Suppressor macrophage treated with lipopolysaccharide for 1 hour (primary cell): ENCODE measurements at places on chromosomes 7 and 10.
A peak's percentile ranks its signal among the peaks of the same experiment; 100 is the strongest.

- DNase-seq, result peak; percentile 24
Observed at GRCh38 chr7:157846271-157846670, 509.5 kb downstream of the DNAJB6 start.

DNA sequence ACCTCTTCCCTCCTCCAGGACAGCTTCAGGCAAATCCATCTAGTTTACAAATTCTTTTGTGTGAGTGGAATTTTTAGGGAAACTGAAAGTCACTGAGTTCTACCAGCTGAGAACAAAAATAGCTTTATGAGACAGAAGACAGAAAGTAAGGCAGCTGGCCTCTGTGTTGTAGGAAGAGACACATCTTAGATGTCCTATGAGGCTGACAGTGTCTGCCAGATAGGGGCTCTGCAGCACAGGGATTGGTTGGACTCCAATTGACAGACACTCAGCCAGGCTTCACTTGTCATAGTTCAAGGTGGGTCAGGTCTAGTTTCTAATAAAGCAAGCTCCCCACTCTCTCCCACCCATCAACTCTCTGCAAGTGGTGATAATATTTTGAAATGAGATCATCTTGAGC, 574.9 kb downstream of the CCSER2 start:
- DNase-seq, result no peak

GRCh38 chr10:110036640-110037039, 28.9 kb downstream of the ADD3 start:
- no peak for DNase-seq

DNA sequence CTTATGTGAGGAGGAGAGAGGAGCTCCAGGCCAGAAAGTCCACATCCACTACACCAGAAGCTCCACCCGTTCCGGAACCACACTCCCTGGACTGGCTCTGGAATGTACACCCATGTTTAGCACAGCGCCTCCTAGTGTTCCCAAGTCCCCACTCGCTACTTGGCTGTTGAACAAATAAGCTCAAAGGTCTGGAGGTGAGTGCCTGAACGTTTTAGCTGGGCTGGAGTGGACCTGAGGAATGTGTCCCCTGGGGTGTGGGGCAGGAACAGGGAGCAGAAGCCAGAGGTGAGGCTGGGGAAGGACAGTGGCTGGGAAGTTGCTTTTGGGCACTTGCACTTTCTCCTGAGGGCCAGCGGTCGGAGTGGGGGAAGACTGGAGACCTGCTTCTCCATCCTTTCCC, 164.1 kb upstream of the CDCA7L start:
- DNase-seq, result peak; percentile 66

- DNase-seq, result no peak
Observed at GRCh38 chr7:35246819-35247218, 7.1 kb downstream of the TBX20 start.

- DNase-seq, result no peak
Observed at GRCh38 chr7:108464743-108465142, 8.5 kb upstream of the NRCAM start.

- DNase-seq, result no peak
Observed at GRCh38 chr10:97116462-97117162, 69.1 kb downstream of the SLIT1 start.

- DNase-seq, result no peak
Observed at GRCh38 chr10:66349726-66350125, 576.1 kb upstream of the LRRTM3 start.

DNA sequence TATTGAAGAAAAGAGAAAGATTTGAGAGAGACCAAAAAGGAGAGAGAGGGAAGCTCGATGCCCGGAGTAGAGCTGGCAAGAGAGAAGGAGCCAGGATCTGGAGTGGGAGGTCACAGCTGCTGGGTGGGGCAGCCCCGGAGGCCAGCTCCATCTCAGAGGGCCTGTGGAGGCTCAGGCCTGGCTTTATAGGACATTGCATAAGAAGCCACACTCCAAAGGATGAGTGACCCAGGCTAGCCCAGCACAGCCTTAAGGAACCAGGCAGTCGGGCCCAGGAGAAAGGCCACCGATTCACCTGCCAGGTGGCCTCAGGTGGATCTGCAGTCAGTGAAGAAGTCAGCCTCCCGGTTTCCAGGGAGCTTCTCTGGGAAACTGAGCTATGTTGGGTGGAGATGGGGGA, 676 bp downstream of the PLAC9 start:
- DNase-seq, result no peak

GRCh38 chr7:112092709-112093395, 113.3 kb downstream of the DOCK4 start:
- no peak for DNase-seq

DNA sequence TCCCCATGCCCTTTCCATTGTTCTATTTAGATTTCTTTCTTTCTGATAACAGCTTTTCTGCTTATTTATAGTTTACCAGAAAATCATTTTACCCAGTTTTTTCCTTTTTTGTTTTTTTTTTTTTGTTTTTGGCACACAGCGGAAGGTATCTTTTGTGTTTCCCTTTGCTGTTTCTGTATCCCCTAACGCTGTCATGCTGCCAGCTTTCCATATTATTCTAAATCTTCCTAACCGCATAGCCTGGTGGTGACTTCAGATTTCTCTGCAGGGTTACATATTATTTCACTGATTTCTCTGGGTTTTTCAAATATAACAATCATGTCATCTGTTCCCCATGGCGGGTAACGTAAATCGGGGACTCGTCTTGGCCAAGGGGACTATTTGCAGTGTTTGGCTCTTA, 4.0 kb upstream of the SLC29A4 start:
- no peak for DNase-seq

- DNase-seq, result no peak
Observed at GRCh38 chr10:1316809-1317143, 260.6 kb downstream of the WDR37 start.

DNA sequence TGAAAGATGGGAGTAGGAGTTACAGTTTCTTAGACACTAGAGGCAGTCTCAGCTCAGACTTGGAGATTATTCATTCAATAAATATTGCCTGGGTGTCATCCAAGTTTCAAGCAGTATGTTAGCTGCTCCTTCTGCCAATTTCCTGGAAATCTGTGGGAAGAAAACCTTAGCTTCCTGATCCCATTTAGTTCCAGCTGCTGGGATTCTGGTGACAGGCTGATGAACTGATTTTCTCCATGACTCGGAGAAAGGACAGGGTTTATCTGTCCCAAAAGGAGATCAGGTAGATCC, 95.8 kb downstream of the CLEC2L start:
- no peak for DNase-seq

DNA sequence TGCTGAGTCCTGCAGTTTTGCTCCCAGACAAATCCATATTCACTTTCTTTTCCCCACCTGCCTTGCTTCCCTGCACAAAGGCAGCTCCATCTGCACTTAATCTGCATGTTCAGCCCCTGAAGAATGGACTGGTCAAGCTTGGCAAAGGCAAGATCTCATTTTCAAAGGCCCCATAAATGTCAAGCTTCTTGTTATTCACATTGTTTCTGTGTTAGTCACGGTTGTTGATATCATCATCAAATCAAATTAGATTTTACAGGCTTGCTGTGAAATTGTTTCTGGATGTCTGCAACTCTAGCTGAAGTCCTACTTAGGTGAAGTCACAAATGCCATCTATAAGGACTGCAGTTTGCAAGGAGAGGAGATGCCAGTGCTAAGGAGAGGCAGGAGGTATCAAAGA, 91.0 kb downstream of the GPAM start:
- DNase-seq, result no peak

- DNase-seq, result no peak
Observed at GRCh38 chr7:2002561-2003450, 229.9 kb downstream of the MAD1L1 start.

DNA sequence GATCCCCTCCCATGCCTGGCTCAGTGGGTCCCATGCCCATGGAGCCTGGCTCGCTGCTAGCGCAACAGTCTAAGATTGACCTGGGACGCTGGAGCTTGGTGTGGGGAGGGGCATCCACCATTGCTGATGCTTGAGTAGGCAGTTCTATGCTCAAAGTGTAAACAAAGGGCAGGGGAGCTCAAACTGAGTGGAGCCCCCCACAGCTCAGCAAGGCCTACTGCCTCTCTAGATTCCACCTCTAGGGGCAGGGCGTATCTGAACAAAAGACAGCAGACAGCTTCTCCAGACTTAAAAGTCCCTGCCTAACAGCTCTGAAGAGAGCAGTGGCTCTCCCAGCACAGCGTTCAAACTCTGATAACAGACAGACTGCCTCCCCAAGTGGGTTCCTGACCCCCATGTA, 31.2 kb upstream of the FFAR4 start:
- no peak for DNase-seq

DNA sequence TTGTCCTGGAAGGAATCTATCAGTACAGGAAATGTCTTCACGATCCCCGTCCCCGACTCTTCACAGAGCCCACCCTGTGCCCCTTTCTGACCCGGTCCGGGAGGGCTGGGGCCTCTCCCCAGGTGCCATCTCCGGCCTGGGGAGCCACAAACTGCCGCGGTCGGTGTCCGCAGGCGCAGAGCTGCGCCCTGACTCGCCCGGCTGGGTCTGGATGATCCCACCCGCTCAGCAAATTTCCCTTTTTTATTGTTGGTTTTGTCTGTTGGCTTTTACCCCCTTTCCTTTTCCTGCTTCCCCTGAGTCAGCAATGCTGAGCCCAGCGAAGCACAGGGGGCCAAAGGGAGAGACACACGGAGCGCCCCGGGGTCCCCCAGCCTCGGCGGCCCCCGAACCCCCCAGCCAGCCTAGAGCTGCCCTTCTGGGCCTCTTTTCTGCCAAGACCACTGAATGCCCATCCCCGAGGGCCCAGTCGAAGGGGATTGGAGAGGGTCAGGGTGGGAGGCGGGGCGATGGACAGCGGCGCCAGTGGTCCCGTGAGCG, 30.9 kb downstream of the LEP start:
- DNase-seq, result no peak

GRCh38 chr7:23183279-23184012, 1.6 kb downstream of the NUP42 start:
- DNase-seq, result peak; percentile 46

DNA sequence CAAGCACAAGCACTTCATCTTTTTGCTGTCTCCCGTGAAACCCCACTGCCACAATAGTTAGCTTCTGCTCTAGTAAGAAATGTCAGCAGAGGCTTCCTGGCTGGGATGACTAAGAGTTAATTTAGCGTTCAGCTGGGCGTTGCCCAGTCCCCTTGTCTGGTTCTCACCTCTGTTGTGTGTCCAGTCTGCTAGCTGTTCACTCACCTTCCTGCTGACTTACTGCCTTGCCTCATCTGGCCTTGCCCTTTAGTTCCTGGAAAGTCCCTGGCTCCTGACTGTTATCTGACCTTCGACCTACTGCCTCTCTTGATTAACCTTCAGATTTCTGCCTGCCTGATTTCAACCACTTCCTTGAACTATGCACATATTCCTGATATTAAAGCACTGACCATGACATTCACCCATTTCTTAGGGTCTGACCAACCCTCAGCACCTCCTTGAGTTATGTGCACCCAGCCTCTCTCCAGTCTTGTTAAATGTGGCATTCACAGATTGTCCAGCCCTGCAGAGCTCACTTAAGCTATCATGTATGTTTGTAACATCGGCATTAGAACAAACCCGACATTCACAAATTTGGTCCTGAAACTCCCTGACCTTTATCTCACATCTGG, 30.3 kb downstream of the C7orf33 start:
- peak; percentile 50 for DNase-seq

DNA sequence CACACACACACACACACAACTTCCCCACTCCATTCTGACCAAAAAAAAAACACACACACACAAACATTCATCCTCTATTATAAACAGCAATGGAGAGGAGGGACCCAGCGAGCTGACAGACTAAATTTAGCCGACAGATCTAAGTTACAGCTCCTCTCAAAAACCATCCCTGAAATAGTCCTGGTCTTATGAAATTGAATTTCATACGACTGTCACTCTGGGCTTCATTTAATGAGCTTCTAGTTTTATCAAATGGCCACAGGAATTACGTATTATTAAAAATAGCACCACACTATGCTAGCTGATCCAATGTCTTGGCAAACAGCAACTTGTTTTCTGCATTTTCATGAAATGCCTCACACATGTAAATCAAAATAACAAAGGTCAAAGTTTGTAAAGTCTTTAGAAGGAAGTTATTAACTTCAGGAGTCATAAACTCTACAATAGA, 131.3 kb upstream of the ASAH2 start:
- DNase-seq, result no peak

- no peak for DNase-seq
Observed at GRCh38 chr7:46838463-46838862, 743.4 kb downstream of the TNS3 start.

DNA sequence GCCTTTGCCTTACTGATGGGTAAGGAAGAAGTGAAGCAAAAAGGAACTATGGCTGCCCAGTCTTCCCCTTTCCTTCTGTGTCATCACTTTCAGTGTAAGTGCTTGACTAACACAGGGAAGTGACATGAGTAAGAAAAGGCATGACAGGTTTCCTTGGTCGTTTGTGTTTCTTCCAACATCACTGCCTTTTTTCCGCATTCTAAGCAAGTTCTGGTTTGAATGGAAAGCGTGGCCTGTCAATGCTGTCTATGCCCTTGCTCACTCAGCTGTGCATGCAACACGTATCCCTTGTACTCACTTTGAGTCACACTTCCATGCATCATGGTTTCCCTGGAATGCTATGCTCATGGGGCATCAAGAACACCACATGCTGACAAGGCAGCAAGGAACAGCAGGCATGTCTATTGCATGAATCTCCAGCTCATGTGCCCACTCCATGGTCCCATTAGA, 111.8 kb downstream of the OAT start:
- peak; percentile 98 for DNase-seq

GRCh38 chr7:97971120-97971989, 18.6 kb downstream of the OCM2 start:
- peak; percentile 41 for DNase-seq

DNA sequence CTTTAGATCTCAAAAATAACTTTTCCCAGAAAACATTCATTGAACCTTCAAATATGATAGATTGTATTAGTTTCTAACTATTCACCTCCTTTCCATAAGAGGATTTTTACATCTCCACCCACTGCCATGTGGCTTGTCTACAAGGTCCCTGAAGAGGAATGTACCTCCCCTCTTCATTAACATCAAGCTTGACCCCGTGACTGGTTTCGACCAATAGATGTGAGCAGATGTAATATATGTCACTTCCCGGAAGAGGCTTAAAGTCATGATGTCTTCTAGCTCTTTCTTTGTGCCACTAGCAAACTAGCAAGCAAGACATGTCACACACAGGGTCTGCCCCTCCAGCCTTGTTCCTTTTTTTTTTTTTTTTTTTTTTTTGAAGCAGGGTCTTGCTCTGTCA, 6.9 kb downstream of the BAZ1B start:
- peak; percentile 27 for DNase-seq

GRCh38 chr7:103637094-103637493, 191.1 kb upstream of the SLC26A5 start:
- no peak for DNase-seq
